ENCODE measurements at places on chromosomes 13 and 19.

DNA sequence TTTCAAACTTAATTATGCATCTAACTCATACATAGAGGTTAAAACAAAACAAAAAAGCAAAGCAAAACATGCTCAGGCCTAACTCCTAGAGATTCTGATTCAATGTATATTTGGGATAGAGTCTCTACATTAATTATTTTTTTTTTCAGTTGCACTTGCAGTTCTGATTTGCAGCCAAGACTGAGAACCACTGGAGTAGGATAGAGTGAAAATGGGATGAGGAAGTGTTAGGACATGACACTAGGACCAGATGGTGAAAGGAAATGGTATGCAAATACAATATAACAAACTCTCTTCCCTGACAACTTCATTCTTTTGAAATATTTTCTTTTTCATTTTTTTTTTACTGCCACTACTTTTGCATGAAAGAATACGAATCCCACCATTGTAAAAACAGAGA, 1.8 kb downstream of the CCDC122 start:
- DNase-seq = no peak

DNA sequence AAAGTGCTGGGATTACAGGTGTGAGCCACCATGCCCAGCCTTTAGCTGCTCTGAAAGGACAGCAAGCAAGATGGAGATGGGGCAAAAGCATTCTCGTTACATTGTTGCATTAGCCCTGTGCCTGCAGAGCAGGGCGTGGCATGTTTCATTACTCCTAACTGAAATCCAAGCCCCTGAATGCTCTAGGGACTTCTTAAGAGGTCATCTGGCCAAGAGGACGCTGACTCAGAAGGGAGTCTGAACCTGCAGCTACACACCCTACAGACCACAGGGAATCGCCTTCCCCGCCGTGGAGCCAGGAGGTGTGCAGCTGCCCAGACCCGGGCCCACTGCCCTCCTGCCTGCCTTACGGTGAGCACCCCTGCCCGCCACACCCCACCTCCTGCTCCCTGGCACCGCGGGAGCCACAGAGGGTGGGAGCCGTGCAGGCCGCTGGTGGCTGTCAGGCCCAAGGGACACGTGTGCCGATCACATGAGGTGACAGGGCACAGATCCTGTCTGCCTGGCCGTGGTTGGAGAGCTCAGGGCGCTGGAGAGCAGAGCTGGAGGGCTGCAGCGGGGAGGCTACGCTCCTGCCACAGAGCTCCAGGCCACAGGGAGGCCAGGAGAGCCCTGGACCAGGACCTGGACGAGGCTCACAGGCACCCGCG, 27.2 kb downstream of the ADPRHL1 start:
- no peak for DNase-seq

GRCh38 chr19:18321734-18322102, 1.2 kb downstream of the LSM4 start:
- no peak for DNase-seq

- peak; percentile 30 for DNase-seq
Observed at GRCh38 chr19:45876411-45877197, 9.3 kb downstream of the IRF2BP1 start.

- no peak for DNase-seq
Observed at GRCh38 chr19:33300894-33301143, 1.5 kb downstream of the CEBPA start.

GRCh38 chr13:38103851-38104250, 234.3 kb upstream of the TRPC4 start:
- no peak for DNase-seq

DNA sequence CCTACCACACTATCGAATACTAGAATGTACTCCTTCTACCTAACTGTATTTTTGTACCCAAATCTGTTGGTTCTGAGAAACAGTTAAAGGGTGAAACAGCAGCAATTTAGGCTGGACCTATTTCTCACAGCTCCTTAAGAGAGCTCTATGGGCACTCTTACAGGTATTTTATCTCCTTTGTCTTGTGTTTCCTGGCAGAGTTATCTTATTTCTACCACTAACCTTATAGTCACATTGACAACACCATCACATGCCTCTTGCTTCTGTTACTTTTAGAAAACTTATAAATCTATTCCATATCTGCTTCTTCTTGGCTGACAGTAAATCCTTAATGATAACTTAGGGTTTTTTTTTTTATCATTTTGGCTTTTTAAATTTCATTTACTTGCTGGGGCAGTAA, 130.7 kb downstream of the MYO16 start:
- DNase-seq = no peak

- DNase-seq = no peak
Observed at GRCh38 chr19:46866407-46867136, 5.8 kb downstream of the ARHGAP35 start.

- no peak for DNase-seq
Observed at GRCh38 chr13:110653271-110653670, 37.9 kb downstream of the NAXD start.

- no peak for DNase-seq
Observed at GRCh38 chr13:26758496-26759157, 2.0 kb downstream of the GPR12 start.

DNA sequence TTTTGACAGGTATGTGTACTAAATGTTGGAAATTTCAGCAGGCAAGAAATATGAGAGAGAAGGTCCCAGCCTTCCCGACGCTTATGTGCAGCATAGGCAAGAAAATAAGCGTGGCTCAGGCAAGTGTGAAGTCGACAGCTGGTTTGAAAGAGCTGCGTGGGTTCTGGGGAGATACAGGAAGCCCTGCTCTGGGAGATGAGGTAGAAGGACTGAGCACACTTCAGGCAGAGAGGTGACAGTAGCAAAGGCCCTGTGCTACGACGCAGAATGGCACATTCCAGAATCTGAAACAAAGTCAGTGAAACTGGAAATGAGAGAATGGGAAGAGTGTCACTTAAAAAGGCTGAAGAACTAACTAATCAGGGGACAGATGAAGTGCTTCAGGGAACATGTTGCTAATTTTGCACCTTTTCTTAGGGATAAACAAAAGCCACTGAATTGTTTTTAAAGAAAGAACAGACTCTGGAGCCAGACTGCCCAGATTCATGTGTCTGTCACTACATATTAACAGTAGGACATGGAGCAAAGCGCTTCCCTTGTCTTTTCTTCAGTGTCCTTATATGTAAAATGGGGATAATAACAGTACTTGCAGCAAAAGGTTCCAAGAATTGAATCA, 160.1 kb downstream of the SPRY2 start:
- no peak for DNase-seq

DNA sequence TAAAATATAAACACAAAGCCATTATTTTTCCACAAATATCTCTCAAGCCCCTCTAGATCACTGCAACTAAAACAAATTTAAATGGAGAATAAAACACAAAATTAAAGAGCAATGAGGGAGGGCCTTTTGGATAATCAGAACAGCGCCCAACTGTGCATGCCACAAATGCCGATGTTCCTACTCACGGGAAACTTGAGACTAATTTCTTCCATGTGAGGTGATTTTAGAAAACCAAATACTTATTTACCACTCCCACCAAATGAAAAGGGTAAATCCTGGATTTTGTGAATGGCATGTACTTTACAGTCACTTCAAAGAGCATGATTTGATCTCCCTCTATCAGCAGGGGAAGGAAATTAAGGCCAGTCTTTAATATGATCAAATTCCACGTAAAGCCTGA, 74.8 kb downstream of the SLC7A1 start:
- DNase-seq = no peak

GRCh38 chr19:6222884-6223283, 56.9 kb downstream of the MLLT1 start:
- no peak for DNase-seq

- DNase-seq = no peak
Observed at GRCh38 chr19:45244133-45244794, 943 bp downstream of the EXOC3L2 start.

- DNase-seq = no peak
Observed at GRCh38 chr13:111322916-111323331, 2.5 kb downstream of the TEX29 start.

DNA sequence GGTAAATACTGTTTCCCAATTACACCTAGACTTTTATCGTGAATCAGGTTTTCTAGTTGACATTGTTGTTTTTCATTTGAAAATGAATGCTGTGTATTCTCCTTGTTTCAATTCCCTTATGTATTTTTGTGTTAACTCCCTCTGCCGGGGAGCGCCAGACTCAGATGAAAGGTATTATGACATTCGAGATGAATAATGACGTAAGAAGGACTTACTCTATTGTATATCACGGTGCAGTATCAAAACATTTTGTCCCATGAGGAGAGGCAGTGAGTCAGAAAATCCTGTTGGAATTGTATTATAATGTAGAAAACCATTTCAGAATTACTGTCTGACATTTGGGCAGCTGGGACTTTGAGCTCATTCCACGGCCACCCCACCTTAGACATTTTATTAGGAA, 61.6 kb downstream of the LRCH1 start:
- DNase-seq = no peak

DNA sequence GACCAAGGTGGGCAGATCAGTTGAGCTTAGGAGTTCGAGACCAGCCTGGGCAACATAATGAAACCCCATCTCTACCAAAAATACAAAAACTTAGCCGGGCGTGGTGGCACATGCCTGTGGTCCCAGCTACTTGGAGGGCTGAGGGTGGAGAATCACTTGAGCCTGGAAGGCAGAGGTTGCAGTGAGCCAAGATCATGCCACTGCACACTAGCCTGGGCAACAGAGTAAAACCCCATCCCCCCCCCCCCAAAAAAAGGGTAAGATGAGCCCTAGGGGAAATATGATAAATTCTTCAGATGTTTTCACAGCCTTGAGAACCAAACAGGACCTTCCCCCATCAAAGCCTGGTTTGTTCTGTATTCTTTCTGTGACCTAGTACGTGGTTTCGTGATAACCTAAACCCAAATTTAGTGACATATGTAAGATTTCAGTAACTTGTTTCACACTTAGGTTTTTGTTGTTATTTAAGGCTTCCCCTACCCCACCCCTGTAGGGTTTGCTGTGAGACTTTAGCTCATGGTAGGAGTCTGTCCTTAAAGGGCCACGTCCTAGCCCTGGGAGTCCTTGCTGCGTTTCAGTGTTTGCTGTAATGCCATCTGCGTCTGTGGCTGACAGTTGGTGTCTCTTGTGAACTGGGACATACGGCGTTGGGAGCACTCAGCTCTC, 49.6 kb downstream of the MYO9B start:
- peak; percentile 28 for DNase-seq

- DNase-seq = no peak
Observed at GRCh38 chr13:75120085-75120484, 361.9 kb downstream of the TBC1D4 start.

DNA sequence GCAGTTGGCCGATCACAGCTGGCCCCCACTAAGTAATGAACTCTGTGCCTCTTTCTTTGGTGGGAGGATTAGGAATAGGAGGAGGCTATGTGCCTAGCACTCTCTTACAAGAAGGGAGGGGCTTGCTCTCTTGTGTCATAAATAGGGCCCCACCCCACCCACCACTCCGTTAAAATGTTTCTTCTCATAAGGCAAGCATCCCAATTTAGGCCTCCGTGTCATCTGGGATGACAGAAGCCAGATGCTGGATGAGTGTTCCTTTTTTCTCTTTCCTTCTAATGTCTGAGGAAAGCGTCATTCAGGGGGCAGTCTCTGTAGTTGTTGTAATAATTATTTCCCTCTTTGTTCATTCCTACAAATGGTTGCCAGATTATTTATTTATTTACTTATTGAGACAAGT, at the start of gene LIPE:
Gene LIPE, minus strand, starts transcription at position 76 of the 400 bp plus-strand sequence. CDS start 239 bp downstream, outside the sequence.
- DNase-seq = no peak

- DNase-seq = no peak
Observed at GRCh38 chr13:81917810-81918209, 1576.9 kb upstream of the SPRY2 start.

DNA sequence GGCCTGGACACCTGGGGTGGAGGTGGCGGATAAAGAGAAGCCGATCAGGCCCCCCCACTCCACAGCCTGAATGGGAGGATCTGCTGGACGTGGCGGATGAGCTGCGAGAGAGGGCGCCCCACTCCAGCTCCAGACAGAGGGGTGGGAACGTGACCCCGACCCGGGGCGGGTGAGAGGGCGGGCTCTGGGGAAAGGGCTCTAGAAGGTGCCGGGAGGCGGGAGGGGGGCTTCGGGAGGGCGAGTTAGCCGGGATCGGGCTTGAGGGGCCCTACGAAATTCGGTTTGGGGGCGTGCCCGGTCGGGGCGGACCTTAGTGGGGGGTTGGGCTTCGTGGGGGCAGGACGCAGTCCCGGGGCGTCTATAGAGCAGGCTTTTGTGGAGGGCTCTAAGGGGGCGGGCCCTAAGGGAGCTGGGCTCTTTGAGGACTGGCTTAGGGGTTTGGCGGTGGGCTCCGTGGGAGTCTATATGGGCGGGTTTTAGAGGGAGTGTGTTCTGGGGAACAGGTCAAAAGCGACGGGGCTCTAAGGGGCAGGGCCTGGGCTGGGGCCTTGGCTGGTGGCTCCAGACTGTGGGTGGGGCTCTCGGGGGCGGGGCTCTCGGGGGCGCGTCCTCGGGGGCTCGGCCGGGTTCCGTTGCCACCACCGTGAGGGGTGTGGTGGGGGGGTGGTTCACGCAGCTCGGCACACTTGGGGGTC, 4.1 kb upstream of the NANOS3 start:
- no peak for DNase-seq

DNA sequence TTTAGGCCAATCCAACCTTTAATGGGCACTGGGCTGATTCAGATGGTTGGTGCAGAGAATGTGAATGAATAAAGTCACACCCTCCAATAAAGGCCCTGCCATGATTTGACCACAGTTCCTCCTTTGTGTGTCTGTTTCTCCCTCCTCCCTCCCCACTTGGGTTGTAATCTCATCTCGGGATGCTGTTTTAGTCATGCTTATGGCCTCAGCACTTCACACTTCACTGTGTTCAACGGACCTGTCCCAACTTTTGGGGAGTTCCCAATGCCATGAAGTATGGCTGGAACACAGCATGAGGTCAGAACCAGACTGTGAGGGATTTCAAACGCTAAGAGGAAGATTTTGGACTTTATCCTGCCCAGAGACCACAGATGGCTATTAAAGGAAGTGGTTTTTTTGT, 5.6 kb upstream of the RAB8A start:
- no peak for DNase-seq

- DNase-seq = no peak
Observed at GRCh38 chr13:21932996-21933395, 262.1 kb downstream of the FGF9 start.

Measured in stimulated activated CD4-positive, alpha-beta T cell treated with anti-CD3 and anti-CD28 coated beads, Interleukin-2, amount 100 ng/mL, for 48 hours (primary cell).